ENCODE measurements at places on chromosomes 3 and 15.

GRCh38 chr3:141825216-141826011 lies 51.0 kb upstream of the ATP1B3 start:
- no peak for DNase-seq

- DNase-seq, result no peak
Observed at GRCh38 chr3:194632809-194633348, 340 bp downstream of the TMEM44 start.

DNA sequence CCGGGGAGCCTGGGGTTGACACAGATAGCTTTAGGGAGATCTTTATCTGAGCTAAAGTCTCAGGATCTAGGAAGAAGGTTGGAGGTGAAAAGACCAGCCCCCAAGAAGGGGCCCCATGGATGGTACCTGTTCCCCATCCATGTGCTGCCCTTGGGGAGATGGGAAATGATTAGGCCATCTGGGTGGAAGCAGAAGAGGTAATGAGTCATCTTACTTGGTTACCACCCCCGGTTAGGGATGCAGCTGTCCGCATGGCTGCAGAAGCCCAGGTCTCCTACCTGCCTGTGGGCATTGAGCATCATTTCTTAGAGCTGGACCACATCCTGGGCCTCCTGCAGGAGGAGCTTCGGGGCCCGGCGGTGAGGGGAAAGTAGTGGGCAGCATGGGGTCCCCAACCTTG lies 3.1 kb upstream of the CPLX3 start:
- DNase-seq, result no peak

DNA sequence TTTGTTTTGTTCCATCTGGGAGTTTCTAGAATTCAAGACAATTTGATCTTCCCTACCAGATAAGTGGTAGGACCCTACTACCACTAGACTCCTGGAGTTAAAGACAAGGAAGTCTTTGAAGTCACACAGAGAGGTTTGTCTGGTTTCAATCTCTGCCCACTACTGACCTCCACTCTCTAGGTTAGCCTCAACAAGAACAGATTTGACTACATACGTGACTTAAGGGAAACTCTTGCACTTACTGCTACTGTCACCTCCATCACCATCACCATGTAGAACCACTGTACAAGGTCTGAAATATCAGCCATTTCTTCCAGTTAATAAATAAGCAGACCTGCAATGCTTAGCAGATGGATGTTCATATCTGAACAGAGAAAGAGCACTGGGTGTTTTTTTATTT lies 148.3 kb upstream of the ARHGEF26 start:
- no peak for DNase-seq

GRCh38 chr3:47711596-47711995 lies 70.1 kb downstream of the SMARCC1 start:
- DNase-seq, result no peak

GRCh38 chr15:31034152-31034551 lies 42.7 kb upstream of the MTMR10 start:
- DNase-seq, result no peak

GRCh38 chr15:65960586-65960985 lies 91.3 kb downstream of the RAB11A start:
- no peak for DNase-seq

- DNase-seq, result no peak
Observed at GRCh38 chr3:139979991-139980390, 45.0 kb downstream of the CLSTN2 start.

DNA sequence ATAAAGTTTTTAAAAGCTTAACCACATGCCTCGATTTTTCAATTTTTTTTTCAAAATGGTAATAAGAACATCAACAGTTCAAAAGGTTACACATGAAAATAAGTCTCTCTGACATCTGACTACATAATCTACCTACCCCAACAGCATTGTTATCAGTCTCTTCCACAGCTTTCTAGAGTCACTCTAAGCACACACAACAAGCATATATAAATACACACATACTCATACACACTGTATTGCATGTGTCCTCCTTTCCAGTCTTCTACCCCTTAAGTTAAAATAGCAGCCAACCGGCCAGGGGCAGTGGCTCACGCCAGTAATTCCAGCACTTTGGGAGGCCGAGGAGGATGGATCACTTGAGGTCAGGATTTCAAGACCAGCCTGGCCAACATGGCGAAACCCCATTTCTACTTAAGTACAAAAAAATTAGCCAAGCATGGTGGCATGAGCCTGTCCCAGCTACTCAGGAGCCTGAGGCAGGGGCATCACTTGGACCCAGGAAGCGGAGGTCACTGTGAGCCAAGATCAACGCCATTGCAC lies 12.2 kb downstream of the TBL1XR1 start:
- no peak for DNase-seq

GRCh38 chr3:88742674-88743507 lies 364.5 kb upstream of the EPHA3 start:
- no peak for DNase-seq

DNA sequence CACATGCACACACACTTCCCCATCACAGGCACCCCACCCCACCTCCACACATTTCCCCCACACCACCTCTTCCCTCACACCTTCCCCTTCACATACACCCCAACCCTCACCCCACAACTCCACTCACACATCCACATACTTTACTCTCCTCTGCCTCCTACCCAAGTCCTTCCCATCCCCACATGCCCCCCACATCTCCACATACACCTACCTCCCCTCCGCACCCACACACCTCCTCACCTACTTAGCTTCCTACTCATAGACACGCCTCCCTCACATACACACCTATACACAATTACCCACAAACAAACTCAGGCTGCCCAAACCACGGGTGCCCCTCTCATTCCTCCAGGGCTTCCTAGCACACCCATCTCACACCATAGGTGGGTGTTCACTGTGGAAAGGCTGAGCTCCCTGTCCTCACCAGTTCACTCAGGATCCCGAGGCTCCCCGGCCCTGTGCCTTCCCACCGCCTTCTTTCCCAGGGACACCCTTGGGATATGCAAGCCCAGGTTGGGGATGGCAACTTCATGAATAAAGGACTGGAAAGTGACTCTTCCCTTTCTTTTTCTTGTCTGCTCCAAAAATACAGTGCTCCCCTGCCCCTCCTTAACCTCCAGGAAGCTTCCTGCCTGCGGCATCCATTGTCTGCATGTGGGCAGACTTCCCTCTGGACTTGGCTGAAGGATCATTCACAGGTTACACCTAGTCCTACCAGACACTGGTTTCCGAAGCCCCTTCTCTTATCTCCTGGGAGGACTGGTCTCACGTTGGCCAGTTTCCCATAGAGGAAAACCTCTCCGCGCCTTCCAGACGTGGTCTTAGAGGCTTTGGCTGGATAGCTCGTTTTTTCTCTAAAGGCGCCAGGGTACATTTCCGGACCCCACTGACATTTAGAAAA lies 61.5 kb downstream of the SLCO2A1 start:
- no peak for DNase-seq

DNA sequence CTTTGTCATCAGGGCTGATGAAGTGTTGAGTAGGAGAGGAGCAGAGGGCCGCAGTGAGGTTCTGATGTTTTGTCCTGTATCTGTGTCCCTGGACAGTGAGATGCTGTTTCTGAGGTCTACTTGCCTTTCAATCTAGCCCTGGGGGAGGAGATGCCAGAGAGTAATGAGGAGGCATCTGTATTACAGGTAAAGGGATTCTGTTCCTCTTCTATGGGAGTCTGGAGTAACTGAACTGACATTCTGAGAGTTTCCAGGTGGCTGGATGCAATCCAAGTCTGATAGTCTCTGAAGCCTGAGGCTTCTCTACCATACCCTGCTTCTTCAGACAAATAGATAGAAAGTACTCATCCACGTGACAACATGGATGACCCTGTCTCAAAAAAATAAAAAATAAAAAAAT lies 60.9 kb downstream of the IL12A start:
- no peak for DNase-seq

GRCh38 chr3:31495971-31496665 lies 36.6 kb upstream of the STT3B start:
- DNase-seq, result no peak

- no peak for DNase-seq
Observed at GRCh38 chr3:57078635-57079473, 18.4 kb downstream of the SPATA12 start.

- DNase-seq, result no peak
Observed at GRCh38 chr15:61794276-61794675, 266.0 kb downstream of the VPS13C start.

- DNase-seq, result no peak
Observed at GRCh38 chr3:50173685-50174516, 17.5 kb upstream of the GNAT1 start.

- no peak for DNase-seq
Observed at GRCh38 chr3:39067286-39067685, 15.5 kb downstream of the WDR48 start.

DNA sequence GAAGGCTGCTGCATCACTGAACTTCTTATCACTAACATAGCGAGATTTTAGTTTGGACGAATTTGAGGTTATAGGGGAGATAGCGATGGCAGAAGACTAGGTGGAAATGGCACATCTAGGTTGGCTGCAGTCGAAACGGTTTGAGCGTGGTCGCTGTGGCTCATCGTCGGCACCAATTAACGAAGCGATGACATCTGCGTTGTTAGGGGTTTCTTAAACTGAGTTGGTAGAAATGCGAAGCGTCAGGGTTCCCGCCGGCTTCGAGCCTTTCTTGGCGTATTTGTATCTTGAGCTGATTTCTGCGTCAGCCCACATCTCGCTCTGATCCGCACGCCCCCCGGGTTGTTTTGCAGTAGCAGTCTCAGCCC lies 319 bp downstream of the LNP1 start:
- no peak for DNase-seq

DNA sequence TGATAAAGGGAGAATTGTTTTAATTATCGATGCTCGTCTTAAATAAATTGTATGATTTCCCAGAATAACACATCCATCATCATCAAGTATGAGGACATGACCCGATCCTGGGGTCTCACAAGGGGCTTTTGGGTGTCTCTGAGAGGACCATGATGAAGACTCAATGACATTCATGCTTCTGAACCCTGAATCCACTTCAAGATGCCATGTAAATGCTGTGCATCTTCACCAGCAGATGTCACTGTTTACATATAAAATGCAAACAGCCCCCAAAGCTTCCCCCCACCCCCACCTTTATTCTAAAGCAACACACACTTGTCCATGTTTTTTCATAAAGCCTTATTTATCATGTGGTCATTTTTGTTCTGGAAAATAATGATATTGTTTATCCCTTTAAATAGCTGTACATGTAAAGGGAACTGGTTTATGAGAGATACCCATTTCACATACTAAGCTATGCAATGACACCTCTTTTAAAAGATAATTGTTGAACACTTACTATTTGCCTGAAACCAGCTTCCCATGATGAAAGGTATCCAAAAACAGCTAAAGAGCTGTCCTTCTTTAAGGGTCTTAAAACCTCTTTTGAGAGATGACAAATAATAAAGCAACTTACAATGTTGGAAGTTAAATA lies 69.7 kb upstream of the UBE3A start:
- no peak for DNase-seq

DNA sequence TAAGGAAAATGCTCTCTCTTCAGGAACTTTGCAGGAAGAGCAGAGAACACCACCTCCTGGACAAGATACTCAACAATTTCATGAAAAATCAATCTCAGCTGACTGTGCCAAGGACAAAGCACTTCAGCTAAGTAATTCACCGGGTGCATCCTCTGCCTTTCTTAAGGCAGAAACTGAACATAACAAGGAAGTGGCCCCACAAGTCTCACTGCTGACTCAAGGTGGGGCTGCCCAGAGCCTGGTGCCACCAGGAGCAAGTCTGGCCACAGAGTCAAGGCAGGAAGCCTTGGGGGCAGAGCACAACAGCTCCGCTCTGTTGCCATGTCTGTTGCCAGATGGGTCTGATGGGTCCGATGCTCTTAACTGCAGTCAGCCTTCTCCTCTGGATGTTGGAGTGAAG lies 200.5 kb downstream of the AKAP13 start:
- DNase-seq, result no peak

DNA sequence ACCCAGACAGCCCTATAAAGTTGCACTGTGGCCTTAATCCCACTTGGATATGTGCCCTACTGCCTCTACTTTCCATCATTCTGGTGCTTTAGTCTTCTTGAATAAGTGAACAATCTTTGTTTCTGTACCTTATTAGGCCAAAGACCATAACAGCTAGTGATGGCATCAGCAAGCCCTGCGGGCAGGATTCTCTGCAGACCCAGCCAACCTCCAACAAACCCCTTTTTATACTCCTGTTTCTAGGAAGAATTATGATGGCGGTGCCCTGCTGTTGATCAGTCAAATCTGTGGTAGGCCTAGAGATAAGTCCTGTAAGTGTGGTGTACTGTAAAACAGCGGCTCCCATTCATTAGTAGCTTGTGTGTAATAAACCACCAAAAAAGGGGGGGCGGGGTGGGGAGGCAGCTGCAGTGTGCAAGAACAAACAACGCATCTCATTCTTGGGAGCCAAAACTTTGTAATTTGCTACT lies 40.5 kb downstream of the SOX2 start:
- DNase-seq, result no peak

- no peak for DNase-seq
Observed at GRCh38 chr15:52422001-52422400, 106.7 kb downstream of the MYO5A start.

DNA sequence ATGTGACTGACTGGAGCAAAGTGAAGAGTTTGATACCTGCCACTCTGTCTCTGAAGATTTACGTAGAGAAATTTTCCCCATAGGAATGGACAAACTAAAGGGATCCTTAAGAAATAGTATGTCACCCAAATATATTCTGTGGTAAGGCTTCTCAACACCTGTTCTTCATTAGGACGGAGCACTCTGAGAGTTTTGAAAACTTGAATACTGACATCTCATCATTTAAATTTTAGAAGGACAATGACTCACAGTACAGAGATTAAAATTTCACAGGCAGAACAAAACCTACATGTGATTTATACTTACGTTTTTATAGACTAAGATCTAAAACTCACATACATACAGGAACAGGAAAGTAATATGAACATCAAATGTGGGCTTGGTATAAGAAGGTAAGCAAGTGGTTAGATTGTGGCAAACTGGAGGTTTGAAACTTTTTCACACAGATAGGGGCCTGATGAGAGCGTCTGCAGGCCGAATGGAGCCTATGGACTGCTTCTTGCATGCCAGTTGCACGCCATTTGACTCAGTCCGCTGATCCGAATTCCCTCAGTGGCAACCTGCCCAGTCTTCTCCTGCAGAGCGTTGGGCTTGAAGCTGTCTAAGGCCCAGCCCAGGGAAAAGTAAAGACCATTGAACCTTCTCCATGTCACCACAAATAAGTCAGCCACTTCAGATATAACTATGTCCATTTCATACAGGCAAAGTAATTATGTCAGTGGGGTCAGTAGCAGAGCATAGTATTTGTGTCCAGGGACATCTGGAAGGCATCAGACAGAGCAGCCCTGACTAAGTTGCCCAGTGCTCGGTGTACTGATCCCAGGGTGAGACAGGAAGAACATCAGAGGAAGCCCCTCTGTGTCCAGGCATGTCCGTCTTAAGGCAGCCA lies 45.7 kb downstream of the ZBTB38 start:
- no peak for DNase-seq

GRCh38 chr15:44656913-44657312 lies 6.5 kb downstream of the SPG11 start:
- no peak for DNase-seq

GRCh38 chr3:156818273-156818651 lies 7.9 kb upstream of the LEKR1 start:
- no peak for DNase-seq

- no peak for DNase-seq
Observed at GRCh38 chr3:110178965-110179364, 841.6 kb upstream of the DPPA4 start.

GRCh38 chr15:66586155-66586976 lies 20.6 kb upstream of the LCTL start:
- DNase-seq, result no peak
